Activated naive CD4-positive, alpha-beta T cell treated with Interleukin-2 at 50 U/mL for 16 hours (primary cell): ENCODE measurements at places on chromosomes 5 and 9.
A peak's percentile ranks its signal among the peaks of the same experiment; 100 is the strongest.

DNA sequence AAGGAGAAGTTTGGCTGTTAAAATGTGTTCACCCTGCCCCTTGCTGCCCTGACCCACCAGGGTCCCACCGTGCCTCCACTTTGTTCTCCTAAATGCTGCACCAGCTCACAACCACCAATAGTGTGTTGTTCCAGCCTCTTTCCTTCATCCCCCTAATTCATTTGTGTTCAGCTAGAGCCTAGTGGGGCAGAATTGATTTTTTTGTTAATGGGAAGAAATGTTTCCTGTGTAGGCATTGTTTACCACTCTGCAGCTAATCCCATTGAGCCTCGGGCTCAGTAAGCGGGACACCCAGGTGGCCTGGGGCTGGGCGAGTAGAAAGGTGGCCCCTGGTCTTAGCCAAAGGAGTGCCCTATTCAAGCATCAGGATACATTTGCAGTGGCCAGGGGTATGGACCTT, 127.6 kb downstream of the MVB12B start:
- DNase-seq = no peak

- DNase-seq = peak; percentile 60
Observed at GRCh38 chr9:93096131-93096802, at the start of gene CARD19. Gene CARD19, plus strand, starts transcription at chr9:93096217. Its CDS starts 129 bp downstream, at chr9:93096346.

DNA sequence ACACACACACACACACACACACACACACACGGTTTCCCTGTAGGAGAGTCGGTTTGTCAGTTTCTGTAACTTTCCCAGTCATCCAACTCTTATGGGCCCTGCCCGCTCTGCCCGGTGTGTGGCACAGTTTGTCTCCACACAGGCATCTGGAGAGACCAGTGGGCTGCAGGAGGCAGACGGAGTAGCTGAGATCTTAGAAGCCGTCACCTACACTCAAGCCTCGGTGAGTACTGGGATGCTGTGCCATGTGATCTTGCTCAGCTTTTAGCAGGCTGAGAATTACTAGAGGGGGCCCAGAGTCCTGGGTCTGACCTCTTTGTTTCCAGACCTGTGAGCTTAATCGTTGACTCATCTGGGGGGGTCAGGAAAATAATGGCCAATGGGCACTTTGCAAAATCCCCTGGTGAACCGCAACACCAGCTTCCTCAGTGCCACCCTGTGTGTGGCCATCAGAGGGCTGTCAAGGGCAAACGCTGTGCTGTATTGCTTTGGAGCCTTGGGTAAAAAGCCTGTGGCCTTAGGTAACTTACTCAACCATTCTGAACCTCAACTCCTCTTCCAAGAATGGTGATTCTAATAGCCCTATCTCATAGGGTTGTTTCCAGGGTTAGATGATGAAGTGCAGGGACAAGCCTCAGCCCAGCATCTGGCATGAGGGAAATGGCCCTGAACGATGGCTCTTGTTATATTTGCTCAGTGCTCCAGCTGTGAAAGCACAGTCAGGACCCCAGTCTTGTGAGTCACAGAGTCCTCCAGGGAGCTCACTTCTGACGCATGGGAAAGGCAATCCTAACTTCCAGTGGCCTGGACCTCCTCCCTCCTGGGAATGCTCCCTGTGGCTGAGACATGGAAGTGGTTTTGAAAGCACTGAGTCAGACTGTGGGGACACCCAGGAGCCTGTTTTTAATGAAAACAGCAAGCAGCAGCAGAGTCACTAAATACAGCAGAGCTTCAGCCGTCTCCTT, 45.6 kb downstream of the COL15A1 start:
- no peak for DNase-seq

GRCh38 chr5:36661456-36662220, 55.2 kb downstream of the SLC1A3 start:
- DNase-seq = no peak

GRCh38 chr9:6930827-6931226, 173.1 kb downstream of the KDM4C start:
- no peak for DNase-seq

DNA sequence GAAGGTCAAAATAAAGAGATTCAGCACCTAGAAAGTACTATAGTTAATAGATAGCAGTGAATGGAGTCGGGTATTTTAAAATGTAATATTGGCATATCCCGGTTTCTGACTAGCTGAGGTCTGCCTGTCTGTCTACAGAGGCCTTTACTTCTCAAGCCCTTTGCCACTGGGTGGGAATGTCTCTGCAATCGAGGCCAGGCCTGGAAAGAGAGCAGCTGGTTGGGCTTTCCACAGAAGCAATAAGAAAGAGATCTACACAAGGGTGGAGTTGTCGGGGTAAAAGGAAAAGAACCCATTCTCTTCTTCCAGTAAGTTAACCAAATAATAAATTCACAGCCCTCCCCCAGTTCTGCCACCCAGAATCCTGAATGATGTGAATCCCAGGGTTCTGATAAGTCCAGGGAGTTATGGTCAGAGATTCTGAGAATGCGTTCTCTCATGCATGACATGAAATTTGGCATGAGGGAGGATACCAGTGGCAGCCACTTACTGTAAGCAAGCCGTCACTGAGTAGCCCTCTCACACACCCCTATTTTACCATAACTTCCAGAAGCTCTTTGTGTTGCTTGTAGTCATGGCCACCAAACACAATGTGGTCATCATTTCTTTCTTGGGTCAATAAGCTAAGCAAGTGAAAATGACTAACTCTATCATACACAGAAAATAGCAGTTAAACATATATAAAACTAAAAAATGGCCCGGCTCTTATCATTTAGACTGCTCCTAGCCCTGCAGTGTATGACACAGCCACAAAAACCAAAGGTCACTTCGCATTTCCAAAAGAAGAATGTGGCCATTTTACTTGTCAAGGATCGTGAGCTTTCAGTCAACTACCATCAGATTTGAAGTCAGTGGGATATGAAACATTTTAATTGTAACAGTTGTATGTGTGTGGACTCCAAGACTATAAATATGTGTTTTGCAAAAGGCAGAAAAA, 185.0 kb downstream of the GLIS3 start:
- DNase-seq = no peak

GRCh38 chr5:129554134-129554904, 94.2 kb downstream of the ADAMTS19 start:
- DNase-seq = no peak

DNA sequence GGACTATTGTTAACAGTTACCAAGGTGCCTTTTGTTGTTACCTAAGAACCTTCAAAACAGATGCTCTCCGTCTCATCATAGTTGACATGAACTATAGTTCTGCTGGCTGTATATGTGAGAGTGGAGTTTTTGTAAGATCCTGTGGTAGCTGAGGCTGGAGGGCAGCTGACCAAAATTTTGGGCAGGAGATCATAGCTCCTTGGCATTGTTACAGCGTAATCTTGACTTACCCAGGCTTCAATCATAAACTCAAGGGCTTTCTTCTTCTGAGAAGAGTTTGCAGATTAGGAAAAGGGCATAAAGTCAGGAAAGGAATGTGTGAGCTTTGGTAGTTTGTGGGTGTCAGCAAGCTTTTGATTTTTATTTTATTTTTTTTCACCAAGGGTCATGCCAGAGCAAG, 34.5 kb downstream of the RCL1 start:
- no peak for DNase-seq

GRCh38 chr5:176737746-176738636, 72.4 kb upstream of the UNC5A start:
- DNase-seq = no peak

GRCh38 chr9:131419026-131419614, 25.2 kb downstream of the PRRC2B start:
- DNase-seq = no peak

- no peak for DNase-seq
Observed at GRCh38 chr5:151262532-151262931, 9.5 kb downstream of the GM2A start.

DNA sequence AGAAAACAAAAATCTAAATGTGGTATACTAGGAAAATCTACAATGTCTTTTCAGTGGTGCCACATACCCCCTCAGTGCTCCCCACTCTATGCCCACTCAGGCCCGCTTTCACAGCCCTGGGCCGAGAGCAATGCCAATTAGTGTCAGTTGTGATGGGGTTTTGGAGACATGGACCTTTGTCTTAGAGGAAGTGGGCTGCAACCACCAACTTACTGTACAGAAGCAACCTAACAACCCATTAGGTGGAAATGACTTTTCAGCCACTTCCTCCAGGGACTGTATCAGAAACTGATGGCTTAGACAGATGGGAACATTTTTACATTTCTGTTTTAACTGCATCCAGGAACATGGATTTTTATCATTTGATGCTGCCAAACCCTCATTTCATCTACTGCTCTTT, 268.0 kb downstream of the BNC2 start:
- DNase-seq = no peak

DNA sequence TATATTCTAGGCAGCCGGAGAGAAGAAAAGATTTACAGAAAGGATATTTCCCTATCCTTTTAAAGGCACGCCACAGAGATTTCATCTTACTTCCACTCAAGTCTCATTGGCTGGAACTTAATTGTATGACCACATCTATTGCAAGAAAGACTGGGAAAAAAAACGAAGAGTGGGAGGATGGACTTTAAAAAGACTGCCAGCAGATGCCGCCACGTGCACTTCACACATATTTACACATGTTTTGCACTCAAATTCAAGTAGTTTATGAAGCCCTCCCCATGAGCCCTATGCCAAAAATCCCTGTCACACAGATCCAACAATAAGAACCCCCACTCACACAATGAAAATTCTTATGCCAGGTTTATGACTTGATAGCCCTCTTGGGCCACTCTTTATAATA, 138.5 kb upstream of the TYRP1 start:
- no peak for DNase-seq

DNA sequence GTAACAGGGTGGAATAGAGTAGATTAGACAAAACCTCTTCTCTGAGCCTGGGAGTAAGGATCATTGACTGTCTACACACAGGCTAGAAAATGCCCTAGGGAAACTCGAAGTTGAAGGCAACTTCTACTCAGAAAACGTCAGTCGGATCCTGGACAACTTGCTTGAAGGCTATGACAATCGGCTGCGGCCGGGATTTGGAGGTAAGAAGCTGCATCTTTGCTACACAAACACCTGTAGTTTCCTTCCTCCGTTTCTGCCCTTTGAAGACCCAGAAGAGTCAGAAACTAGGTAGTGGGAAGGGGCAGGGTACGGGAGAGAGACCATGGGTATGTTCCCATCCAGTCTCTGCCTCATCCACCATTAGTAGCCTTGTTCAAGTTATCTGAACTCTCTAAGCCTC, 628 bp downstream of the GABRA6 start:
- no peak for DNase-seq

- DNase-seq = no peak
Observed at GRCh38 chr9:78856144-78856543, 559.2 kb downstream of the PSAT1 start.

DNA sequence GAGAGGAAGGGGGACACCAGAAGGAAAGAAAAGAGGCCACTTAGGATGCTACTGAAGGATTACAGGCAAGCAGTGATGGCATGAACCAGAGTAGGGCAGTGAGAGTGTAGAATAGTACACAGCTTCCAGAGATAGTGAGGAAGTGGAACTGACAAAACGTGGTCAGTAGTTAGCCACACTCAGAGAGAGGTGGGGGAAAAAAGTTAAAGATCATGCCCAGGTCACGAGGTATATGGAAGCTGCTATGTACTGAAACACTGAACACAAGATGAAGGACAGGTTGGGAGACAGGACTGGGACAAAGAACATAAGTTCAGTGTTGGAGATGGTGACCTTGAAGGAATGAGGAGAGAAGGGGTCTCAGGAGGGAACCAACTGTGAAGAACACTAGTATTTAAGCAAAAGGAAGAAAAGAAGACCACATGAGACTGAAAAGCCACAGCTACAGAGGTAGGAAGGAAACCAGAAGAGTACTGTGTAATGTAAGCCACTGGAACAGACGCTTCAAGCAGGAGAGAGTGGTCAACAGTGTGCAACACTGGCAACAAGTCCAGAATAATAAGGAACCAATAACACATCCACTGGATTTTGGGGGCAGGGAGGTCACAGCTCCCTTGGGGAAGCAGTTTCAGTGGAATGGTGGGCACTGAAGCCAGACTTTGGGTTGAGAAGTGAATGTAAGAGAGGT, 45.5 kb downstream of the ELL2 start:
- no peak for DNase-seq

- DNase-seq = no peak
Observed at GRCh38 chr5:107830750-107831149, 160.0 kb upstream of the EFNA5 start.

DNA sequence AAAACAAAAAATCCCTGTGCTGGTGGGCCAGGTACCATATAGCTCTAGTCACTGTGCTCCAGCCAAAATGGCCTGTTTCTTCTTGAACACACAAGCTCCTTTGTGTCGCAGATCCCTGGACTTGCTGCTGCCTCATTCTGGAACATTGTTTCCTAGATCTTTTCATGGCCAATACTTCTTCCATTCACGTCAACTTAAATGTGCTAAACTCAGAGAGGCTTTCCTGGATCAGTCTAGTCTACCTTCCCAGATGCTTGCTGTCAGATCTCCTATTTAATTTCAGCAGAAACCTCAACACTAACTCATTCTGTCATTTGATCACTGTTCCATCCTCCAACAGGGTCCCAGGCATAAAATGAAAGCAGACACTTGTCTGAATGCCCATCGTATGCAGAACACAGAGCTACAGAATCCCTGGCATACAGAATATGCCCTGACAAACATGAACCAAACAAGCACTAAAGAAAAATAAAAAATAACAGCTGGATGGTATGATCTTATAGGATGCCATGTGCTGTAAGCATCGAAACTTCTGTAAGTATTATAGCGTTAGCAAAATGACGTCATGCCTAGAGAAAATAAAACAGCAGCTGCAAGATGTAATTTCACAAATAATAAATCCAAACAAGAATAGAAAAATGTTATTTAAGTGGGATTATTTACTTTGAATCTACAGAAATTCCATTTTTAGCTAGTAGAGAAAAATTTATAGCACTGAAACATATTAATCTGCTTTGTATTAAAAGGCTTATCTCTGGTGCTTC, 403.7 kb upstream of the DAP start:
- no peak for DNase-seq

- no peak for DNase-seq
Observed at GRCh38 chr5:35182486-35182885, 47.8 kb downstream of the PRLR start.

DNA sequence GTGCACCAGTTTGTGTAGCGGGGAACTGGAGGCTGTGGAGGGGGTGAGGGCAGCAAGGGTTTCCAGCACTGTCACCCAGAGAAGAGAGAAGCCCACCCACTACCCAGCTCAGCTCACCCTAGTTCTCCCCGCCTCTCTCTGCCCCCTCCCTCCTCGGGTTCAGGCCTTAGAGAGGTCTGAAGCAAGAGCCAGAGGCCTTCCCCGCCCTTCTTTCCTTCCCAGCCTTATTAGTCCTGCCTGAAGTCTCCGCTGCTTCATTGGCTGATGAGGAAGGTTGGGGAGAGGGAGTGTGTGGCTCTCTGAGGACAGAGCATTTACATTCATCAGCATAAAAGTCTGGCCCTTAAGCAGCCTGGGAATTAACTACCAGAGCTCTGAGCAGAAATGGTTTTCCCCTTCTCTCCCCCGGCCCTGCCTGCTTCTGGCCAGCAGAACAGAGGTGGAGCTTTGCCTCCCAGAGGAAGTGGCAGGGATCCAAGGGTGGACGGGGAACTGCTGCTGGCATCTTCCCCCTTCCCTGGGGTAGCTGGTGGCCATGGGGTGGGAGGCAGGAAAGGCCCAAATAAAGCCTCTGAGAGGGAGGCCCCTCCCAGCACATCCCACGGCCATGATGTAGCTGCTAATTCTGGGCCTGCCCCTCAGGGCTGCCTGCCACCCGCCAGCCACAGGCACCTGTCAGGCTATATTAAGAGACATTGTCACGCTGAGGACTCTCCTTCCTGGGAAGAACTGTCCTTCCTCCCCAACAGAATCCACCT, 4.1 kb downstream of the DNAJB5 start:
- DNase-seq = no peak
